ENCODE measurements at places on chromosomes 1 and 21.

DNA sequence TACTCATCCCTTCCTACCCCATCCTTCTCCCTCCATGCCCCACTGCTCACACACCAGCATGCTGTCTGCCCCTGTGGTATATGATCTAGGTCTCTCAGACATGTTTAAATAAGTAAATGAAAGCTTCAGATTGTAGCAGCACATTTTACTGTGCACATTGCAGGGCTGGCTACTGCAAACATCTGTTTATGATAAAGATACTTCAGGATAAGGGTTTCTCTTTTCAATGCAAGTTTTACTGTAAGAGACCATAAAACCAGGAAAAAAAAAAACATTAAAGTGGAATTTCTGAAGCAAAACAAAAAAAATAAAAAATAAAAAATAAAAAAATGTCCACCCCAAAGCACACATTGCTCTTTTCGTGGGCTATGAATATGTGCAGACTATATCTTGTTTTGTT lies 184.4 kb downstream of the USH2A start:
- no peak for DNase-seq

GRCh38 chr1:8674912-8675311 lies 142.5 kb downstream of the RERE start:
- DNase-seq: no peak

GRCh38 chr1:236568285-236568894 lies 35.9 kb downstream of the HEATR1 start:
- no peak for DNase-seq

DNA sequence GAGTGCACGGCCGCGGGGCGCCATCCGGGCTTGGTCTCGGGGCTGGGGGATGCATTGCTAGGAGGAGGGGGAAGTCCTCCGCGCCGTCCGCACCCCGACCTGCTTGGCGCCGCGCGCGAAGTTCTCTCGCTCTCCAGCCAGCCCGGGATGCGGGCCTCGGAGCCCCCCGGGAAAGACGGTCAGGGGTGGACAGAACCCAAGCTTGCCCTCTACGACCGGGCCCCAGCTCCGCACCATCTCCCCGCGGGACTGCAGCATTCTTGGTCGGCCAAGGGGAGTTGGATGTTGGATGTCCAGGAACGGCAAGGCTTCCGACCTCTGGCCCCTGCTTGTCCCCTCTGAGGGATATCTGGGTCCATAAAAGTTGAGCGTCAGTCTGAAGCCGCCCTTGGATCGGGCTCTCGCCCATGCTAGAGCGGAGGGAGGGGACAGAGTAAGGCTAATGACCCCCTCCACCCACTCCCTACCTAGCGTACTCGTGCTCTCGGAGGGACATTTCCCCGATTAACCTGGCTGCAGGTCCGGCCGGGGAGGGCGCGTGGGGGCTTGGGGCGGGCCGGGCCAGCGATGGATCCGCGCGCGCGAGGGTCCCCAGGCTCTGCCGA lies 522 bp downstream of the DISP3 start:
- no peak for DNase-seq
